ENCODE measurements at places on chromosomes 12 and 14.
A peak's percentile ranks its signal among the peaks of the same experiment; 100 is the strongest.

DNA sequence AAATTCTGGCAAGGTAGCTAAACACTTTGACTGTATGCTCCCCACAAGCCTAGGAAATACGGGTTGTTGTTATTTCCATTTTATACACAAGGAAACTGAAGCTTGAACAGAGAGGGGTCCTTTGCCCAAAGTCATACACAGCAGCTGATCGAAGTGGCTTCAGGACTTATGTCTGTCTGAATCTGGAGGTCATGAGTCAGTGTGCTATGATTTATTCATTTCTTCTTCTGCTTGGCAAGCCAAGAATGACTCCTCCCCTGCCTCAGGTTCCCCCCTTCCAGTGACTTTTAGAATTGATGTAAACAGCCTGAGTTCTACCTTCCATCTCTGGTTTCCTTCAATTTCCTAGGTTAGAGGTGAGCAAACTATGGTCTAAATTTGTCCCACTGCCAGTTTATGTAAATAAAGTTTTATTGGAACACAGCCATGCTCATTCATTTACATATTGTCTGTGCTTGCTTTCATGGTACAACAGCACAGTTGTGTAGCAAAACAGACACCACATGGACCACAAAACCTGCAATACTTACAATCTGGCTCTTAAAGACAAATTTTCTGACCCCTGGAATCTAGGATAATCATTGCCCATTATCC, 34.9 kb upstream of the WSCD2 start:
- DNase-seq: no peak

DNA sequence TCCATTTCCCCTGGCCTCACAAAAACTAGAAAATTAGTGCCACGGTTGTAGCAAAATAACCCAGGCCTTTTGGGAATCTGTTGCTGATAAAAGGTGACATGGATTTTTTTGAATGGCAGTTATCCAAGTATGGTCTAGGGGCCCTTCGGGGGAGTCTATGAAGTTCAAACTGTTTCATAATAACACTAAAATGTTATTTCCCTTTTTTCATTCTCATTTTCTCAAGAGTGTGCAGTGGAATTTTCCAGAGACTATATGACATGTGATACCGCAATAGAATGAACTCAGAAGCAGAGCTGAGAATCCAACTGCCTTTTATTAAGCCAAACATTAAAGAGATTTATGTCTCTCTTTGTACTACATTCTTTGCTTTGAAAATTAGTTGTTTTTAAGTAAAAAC, 26.9 kb downstream of the GSTZ1 start:
- DNase-seq: no peak

GRCh38 chr12:44654646-44655639, 221.2 kb downstream of the NELL2 start:
- DNase-seq: no peak

DNA sequence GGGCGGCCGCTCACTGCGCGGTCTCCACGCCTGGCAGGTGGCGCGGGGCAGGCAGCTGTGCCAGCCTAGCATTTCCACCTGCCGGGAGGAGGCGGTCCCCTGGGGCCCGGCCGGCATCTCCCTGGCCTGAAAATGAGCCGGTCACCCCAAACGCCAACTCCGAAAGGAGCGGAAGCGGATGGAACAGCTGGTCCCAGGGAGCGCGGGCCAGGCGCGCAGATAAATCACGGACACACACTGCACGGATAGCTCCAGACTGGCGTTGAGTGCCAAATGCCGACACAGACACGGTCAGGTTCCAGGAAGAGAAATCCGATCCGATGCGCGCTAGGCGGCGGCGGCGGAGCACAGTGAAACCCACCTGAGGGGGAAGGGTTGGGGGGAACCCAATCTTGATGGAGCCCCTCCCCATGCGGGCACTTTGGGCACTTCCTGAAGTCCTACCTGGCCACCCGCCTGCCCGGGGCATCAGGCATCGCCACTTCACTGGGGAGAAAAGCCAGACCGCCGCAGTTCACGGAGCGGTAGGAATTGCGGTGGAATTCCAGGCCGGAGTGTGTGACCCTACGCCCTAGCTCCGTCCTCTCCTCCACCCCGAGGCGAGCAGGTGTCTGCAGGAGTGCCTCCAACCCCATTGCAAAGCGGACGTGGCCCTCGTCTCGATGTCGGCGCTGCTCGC, 624 bp upstream of the PLEKHD1 start:
- DNase-seq: no peak

GRCh38 chr12:121989276-121990113, 32.2 kb upstream of the BCL7A start:
- DNase-seq: no peak

- peak; percentile 61 for DNase-seq
Measured at GRCh38 chr12:48988030-48988649, 10.0 kb downstream of the WNT1 start.

GRCh38 chr12:65853489-65854157, 29.3 kb downstream of the HMGA2 start:
- DNase-seq: no peak

DNA sequence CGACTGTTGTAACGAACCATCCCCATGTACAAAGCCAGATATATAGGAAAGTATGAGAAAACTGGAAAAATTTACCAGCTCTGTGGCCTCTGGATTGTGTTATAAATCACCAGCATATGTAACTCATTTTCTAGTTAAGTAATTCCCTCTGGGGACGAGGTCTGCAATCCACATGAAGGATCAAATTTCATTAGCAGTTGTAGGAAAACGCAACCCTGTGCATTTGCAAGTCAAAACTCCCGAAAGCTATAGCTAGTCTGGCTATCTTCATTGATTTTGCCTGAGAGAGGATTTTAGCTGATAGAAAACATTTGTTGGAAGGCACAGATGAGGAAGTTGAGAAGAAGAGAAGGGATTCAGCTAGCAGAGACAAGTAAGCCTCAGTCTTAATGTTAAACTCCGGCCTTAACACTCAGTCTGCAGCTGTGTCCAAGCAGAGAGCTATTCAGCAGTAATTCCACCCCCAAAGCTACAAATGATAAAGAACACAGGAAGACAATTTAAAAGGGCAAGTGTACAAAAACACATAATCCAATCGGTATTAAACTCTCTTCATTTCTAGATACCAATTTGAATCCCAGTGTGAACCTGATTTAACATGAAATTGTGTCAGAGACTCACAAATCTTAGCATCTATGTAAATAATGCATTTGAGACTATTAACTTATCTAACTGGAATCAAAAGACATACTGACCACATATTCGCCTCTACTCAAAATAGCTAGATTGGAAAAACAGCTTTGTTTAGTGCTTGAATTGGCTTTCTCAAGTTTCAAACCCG, 54.2 kb upstream of the CERS5 start:
- no peak for DNase-seq

- DNase-seq: no peak
Measured at GRCh38 chr12:116150452-116150851, 127.0 kb downstream of the MED13L start.

GRCh38 chr12:87923361-87923760, 105.8 kb downstream of the C12orf50 start:
- no peak for DNase-seq

DNA sequence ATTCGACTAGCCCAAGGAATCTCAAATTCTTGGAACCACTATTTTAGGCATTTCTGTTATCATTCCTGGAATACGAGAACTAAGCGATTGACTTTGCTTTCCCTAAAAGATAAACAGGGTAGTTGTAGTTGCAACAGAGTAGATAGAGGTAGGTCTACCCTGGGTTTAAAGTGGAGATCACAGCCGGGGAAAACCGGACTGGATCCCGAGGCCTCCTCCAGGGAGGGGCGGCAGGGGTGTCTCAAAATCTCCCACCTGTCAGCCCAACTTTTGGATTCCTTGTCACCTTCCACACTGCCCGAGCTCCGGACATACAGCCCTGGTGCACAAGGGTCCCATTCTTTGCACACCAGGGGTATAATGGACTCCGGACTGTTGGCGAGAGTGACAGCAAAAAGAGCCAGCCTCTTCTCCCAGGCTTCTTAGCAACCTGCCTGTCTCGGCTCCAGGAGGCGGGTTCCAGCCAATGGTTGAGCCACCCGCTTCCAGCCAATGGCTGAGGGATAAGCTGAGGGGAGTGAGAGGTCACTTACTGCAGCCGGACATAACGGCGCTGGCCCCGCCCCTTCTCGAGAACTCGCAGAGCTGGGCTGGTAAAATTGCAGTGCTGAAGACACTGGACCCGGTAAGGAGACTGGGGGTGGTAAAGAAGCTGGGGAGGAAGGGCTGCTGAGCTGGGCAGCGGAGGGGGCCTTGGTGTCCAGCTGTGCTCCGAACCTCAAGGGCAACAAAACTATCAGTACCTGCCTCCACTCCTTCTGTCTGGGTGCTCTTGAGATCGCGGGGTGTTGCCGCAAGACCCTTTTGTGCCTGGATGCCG, at the start of gene SUOX:
TSS of gene SUOX (plus strand) at position 562 of the 820 bp plus-strand sequence. CDS start 4,946 bp downstream, outside the sequence.
- no peak for DNase-seq

- no peak for DNase-seq
Measured at GRCh38 chr12:53172352-53172751, 8.2 kb upstream of the ZNF740 start.

- no peak for DNase-seq
Measured at GRCh38 chr14:100585448-100586152, 1.6 kb downstream of the BEGAIN start.

DNA sequence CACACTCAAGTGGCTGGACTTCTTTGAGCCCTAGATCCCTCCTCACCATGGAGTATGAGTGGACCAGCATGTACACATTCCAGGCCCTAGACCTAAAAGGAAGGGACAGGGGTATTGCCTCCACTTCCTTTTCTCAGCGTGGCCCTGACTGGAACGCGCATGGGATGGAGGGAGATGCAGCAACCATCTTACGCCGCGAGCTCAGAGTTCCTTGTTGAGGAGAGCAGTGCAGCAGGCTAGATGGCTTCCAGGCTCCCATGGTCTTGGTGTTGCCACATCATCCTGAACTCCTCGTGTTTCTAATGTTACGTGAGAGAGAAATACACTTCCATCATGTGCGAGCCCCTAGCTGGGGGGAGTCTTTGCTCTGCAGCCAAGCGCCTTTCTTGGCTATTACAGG, 61.8 kb upstream of the DIO3 start:
- DNase-seq: no peak

DNA sequence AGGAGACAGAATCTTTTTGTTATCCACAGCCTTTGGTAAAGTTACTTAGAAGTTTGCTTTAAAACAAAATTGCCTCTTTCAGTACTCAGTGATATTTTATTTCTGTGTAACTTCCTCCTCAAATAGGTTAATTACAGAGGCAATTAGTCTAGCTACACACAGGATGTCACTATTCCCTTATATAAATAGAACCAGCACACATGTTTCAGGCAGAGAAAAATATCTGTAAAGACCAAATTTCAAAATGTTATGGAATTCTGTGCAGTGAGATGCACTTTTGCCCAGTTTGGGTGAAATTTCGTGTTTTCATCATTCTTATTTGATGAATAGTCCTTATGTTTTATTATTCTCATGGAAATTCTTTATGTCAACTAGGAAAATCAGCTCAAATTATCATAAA, 410.6 kb upstream of the SOX5 start:
- DNase-seq: no peak

Measured in stimulated activated CD8-positive, alpha-beta memory T cell treated with anti-CD3 and anti-CD28 coated beads, Interleukin-15, amount 100 ng/mL, for 24 hours (primary cell).